Stimulated activated CD8-positive, alpha-beta memory T cell treated with anti-CD3 and anti-CD28 coated beads, Interleukin-15, amount 100 ng/mL, for 4 hours (primary cell): ENCODE measurements at places on chromosomes 5 and 9.

- DNase-seq, result no peak
Observed at GRCh38 chr9:106933470-106933869, 70.5 kb downstream of the ZNF462 start.

DNA sequence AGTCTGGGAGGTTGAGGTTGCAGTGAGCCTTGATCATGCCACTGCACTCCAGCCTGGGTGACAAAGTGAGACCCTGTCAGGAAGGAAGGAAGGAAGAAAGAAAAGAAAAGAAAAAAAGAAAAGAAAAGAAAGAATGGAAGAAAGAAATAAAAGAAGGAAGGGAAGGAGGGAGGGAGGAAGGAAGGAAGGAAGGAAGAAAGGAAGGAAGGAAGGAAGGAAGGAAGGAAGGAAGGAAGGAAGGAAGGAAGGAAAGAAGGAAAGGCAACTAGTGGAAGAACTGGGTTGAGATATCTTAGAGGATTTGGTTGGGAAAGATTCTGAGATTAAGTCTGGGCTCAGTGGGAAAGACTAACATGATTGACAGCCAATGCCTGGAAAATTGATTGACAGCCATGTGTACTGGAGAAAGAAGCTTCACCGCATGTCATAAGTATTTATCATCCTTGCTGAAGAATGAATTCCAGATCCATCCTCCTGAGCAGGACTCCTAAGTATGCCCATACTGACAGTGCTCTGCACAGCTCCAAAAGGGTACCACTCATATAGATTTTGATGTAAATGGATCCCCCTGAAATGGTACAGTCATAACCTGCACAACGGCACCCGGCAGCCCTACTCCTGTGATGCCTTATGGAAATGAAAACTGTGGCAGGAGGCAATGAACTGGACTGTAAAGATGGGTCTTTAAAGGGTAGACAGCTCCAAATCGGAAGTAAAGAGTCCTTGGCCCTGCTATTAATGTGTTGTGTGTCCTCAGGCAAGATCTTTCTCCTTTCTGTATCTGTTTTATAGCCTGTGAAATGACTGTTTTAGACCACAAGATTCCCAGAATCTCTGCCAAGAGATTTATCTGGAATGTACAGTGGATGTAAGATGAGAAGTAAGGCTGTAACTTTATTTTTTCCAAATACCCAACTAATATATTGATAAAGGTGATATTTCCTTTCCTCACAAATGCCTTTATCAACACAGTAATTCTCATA is 16.9 kb upstream of the ADRA1B start:
- DNase-seq, result no peak

GRCh38 chr5:175479125-175479881 is 943 bp downstream of the SFXN1 start:
- DNase-seq, result no peak

GRCh38 chr5:91269198-91269597 is 113.9 kb downstream of the ARRDC3 start:
- no peak for DNase-seq

DNA sequence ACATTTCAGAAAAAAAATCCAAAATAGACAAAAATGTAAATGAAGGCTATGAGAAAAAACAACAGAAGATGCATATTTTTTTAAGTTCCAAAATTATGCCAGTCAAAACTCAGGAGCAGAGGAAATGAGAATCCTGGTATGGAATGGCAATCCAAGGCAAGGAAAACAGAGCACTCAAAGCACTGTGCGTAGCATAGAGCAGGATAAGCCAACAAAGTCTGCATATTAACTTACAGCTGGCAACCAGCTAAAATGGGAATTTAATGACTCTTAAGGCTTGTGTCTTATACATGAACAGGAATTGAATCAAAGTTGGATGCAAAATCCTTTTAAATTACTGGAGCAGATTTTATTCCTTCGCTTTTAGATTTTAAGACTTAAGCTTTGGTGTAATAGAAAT is 203.5 kb upstream of the DAPK1 start:
- DNase-seq, result no peak

DNA sequence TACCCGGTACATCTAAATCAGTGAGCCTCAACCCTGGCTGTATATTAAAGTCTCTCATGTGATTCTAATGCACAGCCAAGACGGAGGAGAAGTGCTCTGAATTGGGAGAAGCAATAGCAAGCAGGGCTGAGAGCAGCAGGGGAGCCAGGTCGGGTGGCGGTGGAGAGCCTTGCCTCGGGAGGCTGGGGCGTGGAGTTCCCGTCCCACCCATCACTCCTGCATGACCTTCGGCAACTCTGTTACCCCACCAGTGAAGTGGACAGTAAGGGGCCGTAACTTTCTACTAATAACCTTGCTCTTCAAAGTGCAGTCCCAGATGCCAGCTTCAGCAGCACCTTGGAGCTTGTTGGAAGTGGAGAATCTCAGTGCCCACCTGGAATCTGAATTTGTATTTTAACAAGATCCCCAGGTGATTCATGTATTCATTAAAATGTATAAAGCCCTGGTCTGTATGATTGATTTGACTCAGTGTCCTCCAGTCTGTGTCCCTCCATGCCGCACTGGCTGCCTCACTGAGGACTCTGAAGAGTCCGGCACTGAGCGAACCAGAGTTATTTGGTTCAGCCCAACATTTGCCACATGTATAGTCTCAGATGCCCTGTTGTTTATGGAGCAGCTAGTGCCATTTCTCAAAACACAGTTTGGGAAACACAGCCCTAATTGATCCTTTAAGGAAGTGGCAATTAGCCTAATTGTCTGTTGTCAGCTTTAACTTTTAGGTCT is 6.5 kb downstream of the ERGIC1 start:
- no peak for DNase-seq

DNA sequence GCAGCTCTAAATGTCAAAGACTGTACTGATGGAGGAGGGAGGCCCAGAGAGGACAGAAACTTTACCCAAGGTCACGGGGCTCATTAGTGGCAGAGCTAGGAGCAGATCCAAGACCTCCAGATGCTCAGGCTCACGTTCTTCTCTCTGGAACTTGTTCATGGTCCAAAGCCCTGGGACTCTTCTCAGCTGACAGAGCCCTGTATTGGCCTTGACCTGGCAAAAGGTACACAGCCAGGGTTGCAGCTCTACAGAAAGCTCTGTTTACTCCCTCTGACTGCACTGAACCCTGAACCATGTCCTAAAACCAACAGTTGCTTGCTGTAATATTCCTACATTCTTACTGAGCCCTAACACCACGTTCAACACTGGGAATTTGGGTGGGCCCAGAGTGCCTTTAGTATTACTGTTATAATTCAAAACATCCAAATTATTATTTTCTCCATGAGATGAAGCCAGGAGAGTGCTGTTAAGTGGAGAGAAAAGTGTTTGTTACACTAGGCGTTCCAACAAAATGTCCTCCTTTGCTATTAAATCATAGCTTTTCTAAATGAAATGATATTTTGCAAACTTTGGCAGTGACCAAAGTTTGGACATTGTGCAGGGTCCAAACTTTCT is 602.4 kb upstream of the CLINT1 start:
- DNase-seq, result no peak

GRCh38 chr9:37126214-37126788 is 5.9 kb downstream of the ZCCHC7 start:
- DNase-seq, result no peak

DNA sequence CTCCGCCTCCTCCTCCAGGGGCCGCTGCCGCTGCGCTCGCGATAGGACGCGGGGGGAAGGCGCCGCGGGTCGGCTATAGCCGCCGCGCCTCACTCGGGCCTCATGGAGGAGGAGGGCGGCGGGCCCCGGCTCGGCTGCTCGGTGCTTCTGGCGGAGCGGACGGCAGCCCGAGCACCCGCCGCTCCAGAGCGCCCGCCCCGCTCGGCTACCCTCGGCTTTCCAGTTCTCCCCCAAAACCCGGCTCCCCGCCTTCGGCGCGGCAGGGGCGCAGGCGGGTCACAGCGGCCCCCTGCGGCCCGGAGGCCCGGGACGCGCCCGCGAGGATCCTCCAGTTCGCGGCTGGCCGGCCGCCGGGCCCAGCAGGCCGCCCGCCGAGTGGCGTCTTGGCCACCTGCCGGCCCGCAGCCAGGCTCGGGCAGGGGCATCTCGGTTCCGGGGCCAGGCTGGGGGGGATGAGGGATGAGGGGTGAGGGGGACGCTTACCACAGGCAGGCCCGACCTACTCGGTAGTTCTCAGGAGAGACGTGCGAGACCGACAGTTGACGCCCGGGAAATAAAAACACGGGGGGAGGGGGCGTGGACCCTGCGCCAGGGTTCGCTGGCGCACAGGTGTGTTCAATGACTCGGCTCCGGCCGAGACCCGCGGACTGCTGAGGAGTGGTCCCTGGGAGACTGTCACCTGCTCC is at the start of gene PAIP1:
Gene PAIP1, minus strand, starts transcription at position 221 of the 686 bp plus-strand sequence. CDS start 231 bp downstream, outside the sequence.
- peak; percentile 69 for DNase-seq

DNA sequence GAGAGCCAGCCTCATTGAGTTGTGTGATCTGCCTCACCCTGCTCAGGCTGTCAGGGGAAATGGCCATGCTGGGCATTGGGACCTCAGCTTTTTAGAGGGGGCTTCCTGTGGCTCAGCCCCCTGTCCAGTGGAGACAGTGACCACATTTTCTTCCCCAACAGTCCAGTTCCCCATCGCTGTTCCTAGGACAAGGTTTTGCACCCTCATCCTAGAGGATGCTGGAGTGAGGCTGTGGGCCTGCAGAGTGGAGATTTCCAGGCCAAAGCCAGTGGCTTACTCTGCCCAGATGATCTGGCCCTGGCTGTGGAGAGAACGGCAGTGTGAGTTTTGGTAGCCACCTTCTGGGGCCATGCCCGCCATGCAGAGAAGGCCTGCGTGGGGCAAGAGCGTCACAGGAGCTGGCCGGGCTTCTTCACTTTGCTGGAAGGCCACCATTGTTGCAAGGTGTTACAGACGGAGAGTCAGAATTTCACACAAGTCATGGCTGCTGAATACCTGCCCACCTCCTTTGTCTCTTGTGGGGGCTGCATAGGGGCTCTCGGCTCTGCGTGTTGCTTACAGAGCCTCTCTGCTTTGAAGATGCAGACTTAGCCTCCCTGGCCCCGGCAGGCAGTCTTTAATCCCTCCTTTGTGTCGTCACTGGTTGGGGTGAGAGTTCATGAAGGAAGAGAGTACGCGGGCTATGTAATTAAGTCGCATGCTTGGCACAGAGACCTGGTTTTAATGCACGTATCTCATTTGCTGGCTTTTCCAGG is 35.2 kb upstream of the PITX1 start:
- no peak for DNase-seq

GRCh38 chr9:91033797-91034196 is 232.2 kb downstream of the SYK start:
- no peak for DNase-seq

DNA sequence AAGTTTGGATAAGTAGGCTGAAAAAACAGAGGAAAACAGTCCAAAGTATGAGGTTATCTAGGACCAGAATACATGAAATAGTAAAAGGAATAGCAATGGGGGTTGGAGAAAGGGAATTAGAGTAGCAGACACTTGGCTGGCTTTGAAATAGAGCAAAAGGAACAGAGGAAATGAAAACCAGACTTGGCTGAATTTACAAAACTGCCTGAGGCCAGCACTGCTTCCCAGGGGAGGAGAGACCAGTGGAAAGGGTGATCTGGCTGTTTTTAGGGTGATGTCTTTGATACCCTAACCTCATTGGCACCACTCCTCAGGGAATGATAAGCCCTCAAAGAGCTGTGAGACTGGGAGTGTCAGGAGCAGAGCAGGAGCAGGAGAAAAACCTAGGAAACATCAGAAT is 413.4 kb upstream of the SLC30A5 start:
- no peak for DNase-seq

DNA sequence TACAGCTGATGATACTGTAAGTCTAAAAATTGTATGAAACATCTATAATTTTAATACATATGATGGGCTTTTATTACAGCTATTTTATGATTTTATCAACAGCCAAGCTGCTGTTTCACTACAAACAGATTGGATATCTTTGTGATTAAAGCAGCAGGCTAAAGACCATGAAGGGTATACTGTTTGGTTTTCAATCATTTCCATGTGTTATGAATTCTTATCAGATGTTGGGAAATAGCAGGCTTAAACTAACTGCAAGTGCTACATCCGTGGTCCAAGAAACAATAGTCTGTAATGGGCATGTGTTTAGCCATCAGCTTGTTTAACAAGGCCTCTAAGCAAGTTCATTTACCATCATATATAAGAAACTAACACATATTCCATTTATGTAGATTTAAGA is 107.5 kb downstream of the CWC27 start:
- DNase-seq, result no peak

GRCh38 chr9:17614250-17614649 is 35.4 kb downstream of the SH3GL2 start:
- no peak for DNase-seq

GRCh38 chr5:118687661-118688621 is 300.4 kb downstream of the DTWD2 start:
- no peak for DNase-seq

GRCh38 chr9:78866207-78867132 is 569.5 kb downstream of the PSAT1 start:
- DNase-seq, result no peak

DNA sequence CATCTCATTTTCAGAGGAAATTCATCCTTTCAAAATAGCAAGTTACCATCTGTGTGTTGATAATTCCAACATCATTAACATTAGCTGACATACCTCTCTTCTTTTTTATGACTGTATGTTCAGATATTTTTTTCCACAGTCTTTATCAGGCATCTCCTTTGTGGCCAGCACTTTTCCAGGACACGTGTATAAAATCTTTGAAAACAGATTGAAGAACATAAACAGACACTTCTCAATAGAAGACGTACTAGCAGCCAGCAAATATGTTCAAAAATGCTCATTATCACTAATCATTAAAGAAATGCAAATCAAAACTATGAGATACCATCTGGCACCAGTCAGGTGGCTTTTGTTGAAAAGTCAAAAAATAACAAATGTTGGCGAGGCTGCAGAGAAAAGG is 734.3 kb downstream of the SEMA5A start:
- no peak for DNase-seq

- DNase-seq, result no peak
Observed at GRCh38 chr9:7097785-7098752, 340.3 kb downstream of the KDM4C start.
